ENCODE measurements at places on chromosomes 3 and 15. TPM values are rescaled to one million over a fixed set of nuclear protein-coding genes. Genes with fewer than 3 reads are reported as not detected.

The SCG3 gene
- not detected for total RNA-seq

The ITIH4 gene
- 6.1 TPM for total RNA-seq

The FBXL22 gene
- 0.92 TPM for total RNA-seq

The CCR8 gene
- 2.5 TPM for total RNA-seq

The UACA gene
- 1.1 TPM for total RNA-seq

The BCL2A1 gene
- 73.5 TPM for total RNA-seq

The DUOX2 gene
- not detected for total RNA-seq

The FRMD5 gene
- total RNA-seq = 1.0 TPM

The CCR3 gene
- not detected for total RNA-seq

The SH3BP5 gene
- total RNA-seq = 8.6 TPM

The PPARG gene
- total RNA-seq = 0.80 TPM

The CMC1 gene
- total RNA-seq = 31.3 TPM
